Esophagus squamous epithelium (tissue), 5 donors: ENCODE measurements at places on chromosomes 16 and 17.

DNA sequence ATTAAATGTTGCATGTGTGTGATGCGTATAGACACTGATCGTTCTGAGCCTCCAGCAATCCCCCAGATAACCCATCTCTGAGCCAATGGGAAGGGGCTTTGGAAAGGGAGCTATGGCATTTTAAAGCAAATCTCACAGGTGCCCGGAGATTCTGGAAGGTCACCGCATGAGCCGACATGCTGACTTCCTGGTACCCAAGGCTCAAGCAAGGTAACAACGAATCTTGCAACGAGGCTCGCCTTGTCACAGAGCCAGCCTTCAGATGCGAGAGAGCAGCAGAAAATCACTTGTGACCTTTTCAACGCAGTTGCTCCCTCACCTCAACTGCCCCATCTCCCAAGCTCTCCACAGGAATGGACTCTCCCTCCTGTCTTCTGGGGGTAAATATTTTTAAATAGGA is 154.8 kb upstream of the CDH5 start:
- no peak for DNase-seq

DNA sequence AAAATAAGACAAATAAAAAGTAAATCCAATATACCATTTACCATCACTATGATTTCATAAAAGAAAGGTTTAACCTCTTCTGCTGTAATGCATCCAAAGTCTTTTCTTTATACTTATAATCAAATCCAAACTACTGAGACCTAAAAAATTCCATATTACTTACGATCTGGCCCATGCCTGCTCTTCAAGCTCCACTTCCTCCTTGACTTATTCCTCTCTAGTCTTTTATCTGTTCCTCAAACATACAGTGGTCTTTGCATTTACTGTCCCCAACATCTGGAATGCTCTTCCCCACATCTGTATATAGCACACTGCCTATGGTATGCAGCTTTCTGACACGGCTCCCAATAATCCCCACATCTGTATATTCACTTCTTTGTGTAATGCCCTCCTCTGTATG is 33.8 kb downstream of the PCTP start:
- DNase-seq, result no peak

DNA sequence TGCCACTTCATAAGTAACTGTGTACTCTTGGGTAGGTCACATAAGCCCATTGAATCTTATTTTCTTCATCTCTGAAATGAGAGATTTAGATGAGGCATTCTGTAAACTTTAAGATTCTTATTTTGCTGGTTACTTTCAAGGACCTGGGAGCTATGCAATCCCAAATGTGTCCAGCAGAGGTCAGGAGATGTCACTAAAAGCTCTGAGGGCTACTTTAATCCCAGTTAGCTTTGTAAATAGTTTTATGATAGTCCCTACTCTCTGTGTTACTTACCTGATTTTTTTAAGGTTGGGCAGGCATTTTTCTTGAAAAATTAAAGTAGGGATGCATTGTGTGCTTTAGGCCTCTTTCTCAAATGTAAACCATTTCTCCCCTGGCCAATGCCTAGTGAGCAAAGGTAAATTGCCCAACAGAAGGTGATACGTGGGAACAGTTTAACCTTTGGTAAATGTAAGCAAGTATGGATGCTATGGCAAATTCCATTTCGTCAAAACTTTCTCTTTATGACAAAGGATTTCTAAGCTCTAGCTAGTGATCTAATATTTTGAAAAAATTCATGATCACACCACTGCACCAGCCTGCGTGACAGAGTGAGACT is 57.1 kb upstream of the WSB1 start:
- DNase-seq, result no peak

- DNase-seq, result no peak
Observed at GRCh38 chr16:57944970-57945739, 25.8 kb downstream of the CNGB1 start.

GRCh38 chr17:46727572-46728348 is 90.7 kb downstream of the WNT3 start:
- no peak for DNase-seq

DNA sequence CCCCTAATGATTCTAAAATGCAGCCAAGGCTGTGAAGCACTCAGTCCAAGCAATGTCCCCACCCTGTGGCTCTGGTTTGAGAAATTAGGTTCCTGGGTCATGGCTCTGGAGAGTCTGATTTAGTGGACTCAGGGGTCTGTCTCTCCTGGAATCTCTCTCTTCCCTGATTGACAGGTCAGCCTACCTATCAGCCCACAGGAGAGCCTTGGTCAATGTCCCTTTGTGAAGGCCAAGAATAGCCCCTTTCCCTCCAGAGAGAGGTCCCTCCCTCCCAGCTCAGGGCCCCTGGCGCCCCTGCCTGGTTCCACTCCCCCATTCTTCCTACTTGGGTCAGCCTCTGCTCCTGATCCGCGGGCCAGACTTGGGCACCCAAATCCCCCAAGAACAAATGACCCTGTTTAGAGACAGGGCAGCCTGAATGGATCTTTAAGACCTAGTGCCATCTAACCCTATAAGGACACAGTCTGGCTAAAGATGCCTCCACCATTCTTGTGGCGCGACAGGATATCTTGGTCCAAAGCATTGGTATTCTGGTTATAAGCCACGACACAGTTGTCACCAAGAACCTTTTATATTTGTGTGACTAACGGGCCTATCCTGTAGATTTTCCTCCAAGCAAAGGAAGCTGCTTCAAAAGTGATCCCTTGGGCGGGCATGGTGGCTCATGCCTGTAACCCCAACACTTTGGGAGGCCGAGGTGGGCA is 38.3 kb upstream of the PRSS54 start:
- DNase-seq, result no peak

DNA sequence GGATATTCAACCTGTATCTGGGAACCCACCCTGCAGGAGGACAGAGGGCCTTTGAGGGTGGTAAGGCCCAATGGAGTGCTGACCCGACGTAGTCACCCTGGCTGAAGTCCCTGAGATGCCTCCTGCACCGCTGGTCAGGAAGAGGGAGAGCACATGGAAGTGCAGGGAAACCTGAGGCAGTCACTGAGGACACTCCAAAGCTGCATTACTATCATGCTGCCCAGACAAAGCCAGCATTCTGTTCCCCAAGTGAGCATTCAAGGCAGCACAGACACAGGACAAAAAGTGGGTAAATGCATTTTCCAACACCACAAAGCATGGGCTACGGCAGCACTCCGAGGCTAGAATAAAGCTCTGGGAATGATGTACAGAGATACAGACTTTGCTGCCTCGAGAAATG is 46.8 kb upstream of the BCAR1 start:
- DNase-seq, result no peak

DNA sequence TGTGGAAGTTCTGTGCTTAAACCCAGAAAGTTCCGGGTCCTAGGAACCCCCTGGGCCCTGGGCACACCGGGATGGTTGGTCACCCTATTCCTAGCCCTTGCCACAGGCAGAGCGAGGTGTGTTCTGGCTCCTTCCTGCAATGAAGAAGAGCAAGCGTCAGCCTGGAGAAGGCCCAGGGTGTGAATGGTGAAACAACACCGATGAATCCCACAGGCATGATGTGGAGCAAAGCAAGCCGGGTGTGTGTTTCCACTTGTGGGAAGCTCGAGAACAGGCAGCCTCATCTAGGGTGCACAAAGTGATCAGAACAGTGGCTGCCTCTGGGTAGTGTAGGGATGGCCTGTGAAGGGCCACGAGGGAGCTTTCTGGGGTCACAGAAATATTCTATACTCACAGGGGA is 13.8 kb downstream of the KCNG4 start:
- no peak for DNase-seq

DNA sequence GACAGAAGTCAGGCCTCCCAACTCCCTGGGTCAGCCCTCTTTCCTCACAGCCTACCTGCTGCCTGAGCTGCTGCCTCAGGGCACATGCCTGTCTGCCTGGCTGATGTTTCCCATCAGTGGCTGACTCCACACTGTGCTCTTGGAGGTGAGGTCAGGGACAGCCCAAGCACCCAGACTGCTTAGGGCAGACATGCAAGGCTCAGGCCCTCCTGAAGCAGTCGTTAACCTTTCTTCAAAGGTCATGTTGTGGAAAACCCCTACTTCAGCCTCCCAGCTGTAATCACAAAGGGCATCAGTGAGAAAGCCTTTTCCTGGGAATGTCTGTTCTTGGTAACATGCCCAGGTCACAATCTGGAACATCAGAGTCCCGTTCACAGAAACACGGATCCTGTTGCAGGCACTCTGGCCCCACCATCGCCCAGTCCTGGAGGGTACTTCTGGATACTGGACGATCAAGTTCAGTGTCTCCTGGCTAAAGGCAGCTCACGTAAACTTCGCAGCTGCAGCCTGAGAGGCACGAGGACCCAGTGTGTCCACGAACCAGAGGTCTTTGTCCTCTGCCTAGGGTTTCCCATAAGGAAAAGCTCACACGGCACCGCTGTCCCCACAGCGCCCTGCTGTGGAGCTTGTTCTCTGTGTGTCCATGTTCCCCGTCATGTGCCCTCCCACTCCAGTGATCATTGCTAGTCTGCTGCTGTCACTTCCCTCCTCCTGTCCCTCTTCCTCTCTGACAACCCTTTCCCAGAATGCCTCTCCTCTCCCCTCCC is 54.9 kb downstream of the GNAO1 start:
- DNase-seq, result no peak

DNA sequence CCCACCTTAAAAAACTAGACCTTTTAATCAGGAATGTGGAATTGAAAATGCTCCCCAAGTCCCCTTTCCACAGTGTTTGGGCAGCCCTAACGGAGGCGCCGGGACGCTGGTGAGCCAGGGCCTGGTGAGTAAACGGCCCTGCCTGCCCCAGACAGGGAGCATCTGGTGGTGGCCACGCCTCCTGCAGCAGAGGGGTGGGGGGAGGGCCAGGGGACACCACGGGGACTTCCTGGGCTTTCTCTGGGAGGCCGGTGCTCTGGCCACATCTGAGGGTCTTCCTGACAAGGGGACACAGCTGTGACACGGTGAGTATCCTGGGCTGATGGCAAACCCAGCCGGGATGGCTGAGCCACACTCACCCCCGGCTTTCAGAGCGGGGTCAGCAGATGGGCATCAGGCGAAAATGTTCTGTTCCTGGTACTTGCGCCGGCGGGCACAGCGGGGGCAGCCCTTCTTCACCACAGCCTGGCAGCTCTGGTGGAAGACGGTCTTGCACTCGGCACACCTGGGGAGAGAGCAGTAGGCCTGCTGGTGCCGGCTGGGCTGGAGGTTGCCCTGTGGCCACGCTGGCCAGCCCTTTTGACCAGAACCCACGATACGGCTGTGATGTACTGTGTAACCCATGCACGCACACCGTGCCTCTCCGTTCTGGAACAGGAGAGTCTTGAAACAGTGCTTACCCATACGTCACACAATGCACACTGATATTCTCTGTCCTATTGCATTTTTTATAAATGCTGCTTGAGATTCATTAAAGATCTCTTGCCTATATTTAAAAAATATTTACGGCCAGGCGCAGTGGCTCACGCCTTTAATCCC is 5.0 kb upstream of the ARHGAP27 start:
- DNase-seq, result no peak

DNA sequence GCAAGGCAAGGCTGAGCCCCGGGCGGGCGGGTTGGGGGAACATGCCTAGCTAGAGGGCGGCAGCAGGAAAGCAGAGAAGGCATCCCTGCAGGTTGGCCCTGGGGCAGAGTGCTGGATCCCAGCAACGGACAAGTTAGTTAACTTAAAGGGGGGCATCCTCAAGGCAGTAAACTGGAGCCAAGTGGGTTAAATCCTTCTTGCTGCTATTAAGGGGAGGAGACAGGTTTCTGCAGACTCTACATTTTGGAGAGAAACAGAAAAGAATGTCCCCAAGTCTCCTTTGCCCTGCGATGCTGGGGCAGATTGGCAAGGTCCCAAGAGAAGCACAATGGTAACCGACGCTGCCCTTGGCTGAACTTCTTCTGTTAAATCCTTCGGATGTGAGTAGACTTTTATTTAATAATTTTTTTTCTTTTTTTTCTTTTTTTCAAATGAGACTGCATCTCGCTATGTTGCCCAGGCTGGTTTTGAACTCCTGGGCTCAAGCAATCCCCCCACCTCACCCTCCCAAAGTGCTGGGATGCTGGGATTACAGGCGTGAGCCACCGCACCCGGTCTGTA is 14.0 kb downstream of the ATP5PD start:
- DNase-seq, result no peak

GRCh38 chr17:29168079-29168758 is 12.0 kb downstream of the MYO18A start:
- DNase-seq, result no peak

DNA sequence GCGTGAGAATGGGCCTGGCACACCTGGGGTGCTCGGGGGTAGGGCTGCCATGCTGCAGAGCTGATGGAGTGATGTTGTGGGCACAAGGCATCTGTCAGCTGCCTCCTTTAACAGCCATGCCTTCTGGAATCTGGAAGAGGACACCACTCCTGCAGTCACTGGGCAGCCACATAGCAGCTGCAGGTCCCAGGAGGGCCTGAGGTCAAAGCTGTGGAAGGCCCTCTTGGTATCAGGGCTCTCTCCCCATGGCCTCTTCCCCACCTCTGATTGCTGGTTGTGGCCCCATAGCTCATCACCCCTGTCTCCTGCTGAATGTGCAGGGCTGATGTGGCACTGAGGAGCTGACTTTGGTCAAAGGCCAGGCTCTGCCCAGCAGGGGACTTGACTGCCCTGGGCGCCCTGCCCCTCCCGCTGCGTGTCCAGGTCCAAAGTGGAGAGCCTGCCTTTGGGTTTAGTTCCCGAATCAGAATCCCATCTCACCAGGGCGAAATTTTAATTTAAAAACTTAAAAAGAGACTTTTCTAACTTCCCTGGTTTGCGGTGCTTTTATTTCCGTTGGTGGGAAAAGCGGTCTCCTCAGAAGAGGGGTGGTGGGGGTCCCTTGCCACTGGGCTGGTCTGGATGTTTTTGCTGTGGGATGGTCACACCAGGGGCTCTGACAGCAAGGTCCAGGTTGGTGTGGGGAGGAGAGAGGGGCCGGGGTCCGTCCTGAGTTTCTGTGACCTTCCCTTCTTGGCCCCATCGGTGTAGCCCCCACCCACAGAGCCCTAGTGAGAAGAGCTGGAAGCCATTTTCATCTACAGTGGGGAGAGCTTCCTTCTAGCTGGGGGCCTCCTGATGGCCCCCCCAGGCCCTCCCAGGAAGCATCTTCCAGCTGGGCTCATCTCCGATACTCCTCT is 5.9 kb downstream of the UBALD2 start:
- DNase-seq, result no peak

DNA sequence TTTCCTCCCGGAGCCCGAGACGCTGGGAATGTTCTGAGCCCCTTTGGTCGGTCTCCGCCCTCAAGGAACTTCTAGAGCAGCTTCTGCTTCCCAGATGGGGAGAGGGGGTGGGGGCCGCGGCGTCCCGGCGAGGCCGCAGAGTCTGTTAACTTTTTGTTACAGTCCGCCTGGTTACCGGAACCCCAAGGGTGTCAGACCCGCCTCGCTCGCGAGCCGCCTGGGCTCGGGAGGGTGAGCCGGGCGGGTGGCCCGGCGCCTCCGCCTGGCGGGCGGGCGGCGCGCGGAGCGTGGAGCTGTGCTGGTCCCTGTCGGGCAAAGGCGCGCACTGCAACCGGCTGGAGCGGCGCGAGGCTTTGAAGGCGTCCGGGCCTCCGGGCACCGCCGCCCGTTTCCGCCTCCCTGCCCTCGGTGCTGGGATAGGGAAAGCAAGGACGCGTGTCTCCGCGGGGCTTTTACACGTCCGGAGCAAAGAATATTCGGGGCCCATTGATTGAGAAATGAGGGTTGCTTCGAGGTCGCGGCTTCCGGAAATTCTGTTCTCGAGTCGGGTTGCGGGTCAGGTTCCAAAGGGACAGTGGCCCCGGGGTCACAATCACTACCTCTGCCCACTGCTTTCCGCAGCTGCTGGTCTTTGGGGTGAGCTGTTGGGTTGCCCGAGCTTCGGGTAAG is 1.7 kb downstream of the HS3ST3B1 start:
- no peak for DNase-seq

GRCh38 chr16:56352351-56353053 is 72.8 kb downstream of the AMFR start:
- DNase-seq, result no peak

GRCh38 chr17:18070861-18071340 is 16.8 kb upstream of the DRG2 start:
- DNase-seq, result no peak
